ENCODE measurements at places on chromosomes 3 and 15.

DNA sequence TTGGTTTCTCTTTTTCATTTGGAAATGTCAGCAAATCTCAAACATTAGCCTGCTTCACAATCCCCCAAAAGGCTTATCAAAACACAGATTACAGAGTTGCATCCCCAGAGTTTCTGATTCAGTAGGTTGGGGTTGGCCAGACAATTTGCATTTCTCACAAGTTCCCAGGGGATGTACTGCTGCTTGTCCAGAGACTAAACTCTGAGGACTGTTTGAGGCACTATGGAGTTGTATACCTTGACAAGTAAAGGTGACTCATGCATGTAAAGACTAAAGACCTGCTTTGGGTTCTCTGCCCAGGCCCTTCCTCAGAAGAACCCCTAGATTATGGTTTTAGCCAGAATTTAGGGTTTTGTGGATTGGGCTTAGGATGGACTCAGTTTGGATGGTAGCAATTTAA, 151.1 kb upstream of the ARHGEF26 start:
- DNase-seq: no peak

DNA sequence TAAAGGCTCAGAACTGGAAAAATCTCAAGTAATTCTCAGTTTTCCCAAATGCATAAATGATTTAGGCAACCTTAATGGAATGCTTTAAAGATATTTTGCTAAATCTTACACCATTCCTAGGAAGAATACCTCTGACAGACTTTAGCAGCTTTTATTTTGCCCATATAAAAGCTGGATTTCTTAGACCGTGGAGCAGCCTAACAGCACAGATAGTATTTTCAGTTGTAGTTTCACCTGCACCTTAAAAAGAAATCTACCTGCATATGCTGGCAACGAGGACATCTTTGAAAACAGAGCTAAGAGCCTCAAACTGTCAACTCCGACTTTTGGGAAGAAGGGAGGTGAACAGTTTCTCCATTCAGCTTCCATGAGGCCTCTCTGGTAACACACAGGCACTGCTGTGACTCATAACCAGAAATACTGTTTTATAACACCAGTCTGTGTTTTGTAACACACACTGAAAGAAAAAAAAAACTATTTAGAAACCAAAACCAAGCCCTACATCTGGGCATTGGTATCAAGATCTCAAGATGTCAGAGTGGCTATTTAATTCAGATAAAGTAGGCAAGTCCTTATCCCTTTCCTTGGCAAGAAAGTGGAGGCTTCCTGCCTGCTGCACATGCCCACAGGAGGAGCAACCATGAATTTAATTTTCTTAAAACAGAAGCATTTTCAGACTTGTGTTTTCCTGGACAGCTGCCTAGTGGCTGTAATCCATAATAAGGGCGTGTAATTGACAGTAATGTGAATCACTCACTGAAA, 181.5 kb upstream of the ICE2 start:
- DNase-seq: no peak

DNA sequence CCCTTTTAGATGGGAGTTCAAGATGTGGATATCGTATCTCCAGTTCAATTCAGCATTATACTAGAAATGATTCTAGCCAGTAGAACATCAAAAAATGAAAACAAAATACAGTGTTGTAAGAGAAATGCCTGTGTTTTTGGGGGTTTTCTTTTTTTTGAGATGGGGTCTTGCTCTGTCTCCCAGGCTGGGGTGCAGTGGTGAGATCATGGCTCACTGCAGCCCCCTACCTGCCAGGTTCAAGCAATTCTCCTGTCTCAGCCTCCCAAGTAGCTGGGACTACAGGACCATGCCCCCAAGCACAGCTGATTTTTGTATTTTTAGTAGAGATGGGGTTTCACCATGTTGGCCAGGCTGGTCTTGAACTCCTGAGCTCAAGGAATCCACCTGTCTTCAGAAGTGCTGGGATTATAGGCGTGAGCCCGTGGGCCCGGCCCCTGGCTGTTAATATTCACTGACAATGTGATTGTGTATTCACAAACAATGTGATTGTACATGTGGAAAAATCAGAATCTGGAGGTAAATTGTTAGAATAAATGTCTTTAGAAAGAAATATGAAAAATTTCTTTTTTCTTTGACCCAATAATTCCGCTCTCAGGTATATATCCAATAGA, 59.0 kb downstream of the ARIH1 start:
- no peak for DNase-seq

DNA sequence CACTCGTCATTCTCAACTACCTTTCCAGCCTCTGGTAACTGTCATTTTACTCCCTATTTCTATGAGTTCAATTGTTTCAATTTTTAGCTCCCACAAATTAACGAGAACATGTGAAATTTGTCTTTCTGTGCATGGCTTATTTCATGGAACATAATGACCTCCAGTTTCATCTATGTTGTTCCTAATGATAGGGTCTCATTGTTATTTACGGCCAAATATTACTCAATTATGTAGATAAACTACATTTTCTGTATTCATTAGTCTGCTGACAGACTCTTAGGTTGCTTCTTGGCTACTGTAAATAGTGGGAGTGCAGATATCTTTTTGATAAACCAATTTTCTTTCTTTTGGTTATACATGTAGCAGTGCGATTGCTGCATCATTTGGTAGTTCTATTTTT, 374.9 kb upstream of the ROBO1 start:
- no peak for DNase-seq

DNA sequence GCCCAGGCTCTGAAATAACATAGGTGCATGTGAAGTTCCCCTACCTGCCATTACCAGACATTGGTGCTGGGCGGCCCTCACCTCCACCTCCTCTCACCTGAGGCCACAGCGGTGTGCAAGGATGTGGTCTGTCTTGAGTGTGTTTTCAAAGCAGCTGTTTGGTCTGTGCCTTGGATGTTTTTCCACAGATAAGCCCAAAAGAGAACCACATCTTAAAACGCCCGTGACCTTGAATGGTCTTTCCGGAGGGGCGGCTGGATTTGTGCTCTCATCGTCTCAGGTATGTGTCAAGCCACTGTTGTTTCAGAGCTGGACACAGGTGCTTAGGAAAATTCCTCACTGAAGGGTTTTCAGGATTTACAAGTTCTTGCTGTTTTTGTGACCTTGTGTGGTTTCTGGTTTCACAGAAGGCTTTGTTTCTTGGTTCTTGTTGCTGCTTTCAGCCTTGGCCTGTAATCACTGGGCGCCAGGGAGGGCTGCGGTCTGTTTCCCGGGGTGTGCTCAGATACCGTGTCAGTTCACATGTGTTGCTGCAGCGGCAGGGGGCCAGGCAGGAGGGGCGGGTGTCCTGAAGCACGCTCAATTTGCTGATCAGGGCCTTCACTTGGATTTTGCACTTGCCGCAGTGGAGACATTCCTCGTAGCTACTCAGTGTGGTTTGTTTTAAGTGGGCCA, 128.4 kb downstream of the IGF1R start:
- DNase-seq: no peak

- no peak for DNase-seq
Observed at GRCh38 chr3:107919239-107919638, 171.6 kb downstream of the CD47 start.

GRCh38 chr3:194330579-194330978, 20.5 kb downstream of the CPN2 start:
- no peak for DNase-seq

DNA sequence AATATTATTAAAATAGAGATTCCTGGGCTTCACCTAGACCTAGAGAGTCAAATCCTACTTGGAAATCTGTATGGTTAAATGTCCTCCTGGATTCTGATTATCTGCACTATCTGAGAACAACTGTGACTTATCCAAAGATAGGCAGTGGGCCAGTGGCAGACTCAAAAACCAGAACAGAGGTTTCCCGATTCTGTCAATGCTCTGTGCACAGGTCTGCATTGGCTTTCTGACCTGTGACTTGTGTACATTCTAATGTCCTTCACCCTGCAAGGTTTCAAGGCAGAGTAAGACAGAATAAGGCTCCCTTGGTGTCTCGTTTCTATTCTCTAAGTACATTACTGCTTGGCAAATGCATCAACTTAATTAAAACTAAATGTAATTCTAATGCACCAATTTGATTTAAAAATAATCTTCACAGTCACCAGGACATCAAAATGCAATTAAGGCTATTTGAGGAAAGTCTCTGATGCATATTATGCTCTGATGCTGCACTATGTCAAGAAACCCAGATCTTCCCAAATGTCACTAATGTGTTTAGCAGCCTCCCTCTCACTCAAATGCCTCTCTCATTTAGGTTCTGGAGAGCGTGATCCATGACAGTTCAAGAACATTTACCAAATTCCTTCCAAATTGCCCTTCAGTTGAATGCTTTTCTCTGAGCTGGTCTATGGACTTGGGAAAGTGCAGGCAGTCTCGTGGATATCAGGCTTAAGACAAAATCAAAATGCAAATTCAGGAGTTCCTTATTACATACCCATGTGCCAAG, 140.1 kb downstream of the STAC start:
- DNase-seq: no peak

GRCh38 chr15:70348226-70348543, 250.5 kb upstream of the TLE3 start:
- DNase-seq: no peak

- no peak for DNase-seq
Observed at GRCh38 chr3:97822359-97822775, 556 bp downstream of the CRYBG3 start.

GRCh38 chr3:180528843-180529242, 73.1 kb upstream of the TTC14 start:
- DNase-seq: no peak

DNA sequence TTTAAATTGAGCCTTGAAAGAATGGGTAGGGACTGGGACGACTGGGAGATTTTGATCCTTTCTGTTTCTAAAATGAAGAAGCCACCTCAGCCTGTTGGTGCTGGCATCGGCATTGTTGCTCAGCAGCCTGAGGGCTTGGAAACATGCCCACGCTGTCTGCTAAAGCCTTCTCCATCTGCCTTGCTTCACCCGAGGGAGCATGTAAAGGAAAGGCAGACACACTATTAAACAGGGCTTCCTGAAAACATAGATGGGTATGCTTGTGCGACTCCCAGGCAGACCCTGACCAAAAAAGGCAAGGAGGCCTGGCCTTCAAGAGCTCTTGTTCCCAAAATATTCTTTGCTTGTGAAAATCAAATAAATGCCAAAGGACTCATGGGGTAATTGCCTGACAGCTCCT, 84.2 kb upstream of the SLC4A7 start:
- DNase-seq: no peak

DNA sequence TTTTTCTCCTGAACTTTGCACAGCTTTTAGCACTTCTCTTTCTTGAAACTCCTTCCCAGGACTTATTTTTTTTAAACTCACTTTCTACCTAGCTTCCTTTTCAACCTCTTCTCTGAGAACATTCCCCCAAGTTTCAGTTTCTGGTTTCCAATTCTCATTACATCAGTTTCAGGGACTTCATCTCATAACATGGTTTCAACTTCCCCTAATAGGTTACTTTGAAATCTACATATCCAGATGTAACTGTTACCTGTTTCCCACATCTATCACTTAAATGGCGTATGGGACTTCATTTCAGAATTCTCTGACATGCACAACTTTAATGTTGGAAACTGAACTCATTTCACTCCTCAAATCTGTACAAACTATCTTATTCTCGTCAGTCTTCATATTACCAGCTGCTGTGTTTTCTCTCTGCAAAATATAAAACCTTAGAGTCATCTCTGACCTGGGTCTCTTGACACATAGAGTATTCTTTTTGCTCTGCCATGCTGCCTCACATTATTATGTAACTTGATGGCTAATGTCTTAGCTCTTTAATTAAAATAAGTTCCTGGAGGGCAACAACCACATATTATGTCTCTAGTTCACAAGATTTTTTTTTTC, 58.4 kb downstream of the NME9 start:
- no peak for DNase-seq

DNA sequence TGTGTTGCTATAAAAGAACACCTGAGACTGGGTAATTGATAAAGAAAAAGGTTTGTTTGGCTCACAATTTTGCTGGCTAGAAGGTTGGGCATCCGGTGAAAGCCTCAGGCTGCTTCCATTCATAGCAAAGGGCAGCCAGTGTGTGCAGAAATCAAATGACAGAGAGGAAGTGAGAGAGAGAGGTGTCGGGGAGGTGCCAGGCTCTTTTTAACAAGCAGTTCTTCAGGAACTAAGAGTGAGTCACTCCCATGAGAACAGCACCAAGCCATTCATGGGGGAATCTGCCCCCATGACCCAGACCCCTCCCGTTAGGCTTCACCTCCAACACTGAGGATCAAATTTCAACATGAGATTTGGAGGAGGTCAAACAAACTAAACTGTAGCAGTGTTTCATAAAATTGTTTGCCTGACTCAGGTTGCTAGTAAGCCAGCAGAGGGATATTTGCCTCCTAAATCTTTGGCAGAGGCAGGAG, 4.5 kb upstream of the PARP15 start:
- no peak for DNase-seq

GRCh38 chr15:55907797-55908196, 85.6 kb downstream of the NEDD4 start:
- no peak for DNase-seq

DNA sequence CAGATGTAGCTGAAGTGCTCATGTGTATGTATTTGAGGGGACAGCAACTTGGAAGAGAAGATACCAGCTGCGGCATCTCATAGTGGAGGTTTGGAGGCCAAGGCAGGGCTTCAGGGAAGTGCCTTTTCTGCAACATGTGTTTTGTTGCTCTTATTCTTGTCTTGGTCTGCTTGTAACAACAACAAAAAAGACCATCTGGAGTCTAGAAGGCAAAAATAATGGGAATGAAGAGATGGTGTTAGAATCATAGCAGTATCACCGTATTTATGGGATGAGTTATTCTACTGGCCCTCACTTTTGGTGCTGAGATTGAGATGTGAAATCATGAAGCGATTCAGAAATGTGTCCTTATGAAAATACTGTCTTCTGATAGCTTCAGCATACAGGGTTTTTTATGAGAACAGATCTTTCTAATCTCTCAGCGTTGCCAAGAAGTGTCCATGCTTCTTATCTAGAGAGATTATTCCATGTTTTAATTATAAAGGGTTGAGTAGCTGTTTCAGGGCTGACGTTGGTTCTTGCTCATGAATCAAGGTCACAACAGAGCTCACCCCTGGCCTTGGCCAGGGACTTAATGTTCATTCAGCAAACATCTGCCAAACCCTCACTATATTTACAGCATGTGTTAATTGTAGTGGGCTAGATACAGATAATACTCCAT, 58.0 kb downstream of the ITPR1 start:
- DNase-seq: no peak

- DNase-seq: no peak
Observed at GRCh38 chr15:85580879-85581278, 200.5 kb downstream of the AKAP13 start.

DNA sequence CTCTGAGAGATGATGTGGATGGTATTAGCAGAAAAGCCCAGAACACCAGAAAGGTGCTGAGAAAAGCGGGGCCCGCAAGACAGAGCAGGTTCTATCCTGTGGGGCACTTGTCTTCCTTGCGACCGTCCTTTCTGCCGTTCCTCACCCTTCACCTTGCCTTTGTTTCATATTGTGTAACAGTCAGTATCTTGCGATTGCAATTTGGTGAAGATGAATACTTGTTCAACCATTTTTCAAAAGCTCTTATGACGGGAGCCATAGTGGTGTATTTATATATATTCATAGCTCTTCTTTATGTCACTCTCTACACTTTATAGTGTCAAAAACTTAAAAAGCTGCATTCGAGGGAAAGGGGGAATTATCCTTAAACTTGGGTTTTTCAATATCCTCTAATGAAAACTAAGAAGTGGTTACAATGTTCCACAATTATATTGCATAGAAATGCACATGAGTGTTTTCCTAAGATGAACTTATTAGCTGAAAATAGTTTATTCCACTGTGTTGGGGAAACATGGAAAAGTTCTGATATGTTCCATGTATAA, 797 bp downstream of the MAP3K13 start:
- DNase-seq: no peak

- DNase-seq: no peak
Observed at GRCh38 chr3:181930105-181930504, 218.4 kb downstream of the SOX2 start.

Data from stimulated activated CD8-positive, alpha-beta memory T cell treated with anti-CD3 and anti-CD28 coated beads, Interleukin-4, amount 100 ng/mL, for 1 hour (primary cell).